ENCODE measurements at places on chromosomes 11 and 22. TPM values are rescaled to one million over a fixed set of nuclear protein-coding genes. Genes with fewer than 3 reads are reported as not detected.

CRY2 gene
- total RNA-seq, result 65.9 TPM

NUDT8 gene
- total RNA-seq, result 11.5 TPM

- no peak for DNase-seq
- no peaks in the 10 kb centered on the region for H3K36me3 ChIP-seq
- H3K27me3 ChIP-seq, result no peaks in the 10 kb centered on the region
- H3K4me1 ChIP-seq, result no peaks in the 10 kb centered on the region
Measured at GRCh38 chr22:48829908-48830307, 997.8 kb downstream of the BRD1 start.

DNA sequence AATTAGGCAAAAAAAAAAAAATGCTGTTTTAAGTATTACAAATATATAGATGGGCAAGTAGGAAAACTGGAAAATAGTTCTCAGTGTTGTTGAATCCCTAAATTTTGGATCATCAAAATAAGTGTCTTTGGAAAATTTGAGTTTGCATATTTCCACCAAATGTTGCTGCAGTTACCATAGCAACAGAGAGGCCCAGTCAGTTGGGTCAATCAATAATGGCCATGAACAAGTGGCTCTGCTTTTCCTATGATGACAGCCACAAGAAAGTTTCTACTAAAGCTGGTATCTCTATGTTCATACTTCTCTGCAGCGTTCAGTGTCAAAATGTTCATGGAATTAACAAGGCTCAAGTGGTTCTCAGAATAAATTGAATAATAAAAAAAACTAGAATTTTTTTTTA, 79.1 kb downstream of the SERGEF start:
- H3K4me1 ChIP-seq, result no peaks in the 10 kb centered on the region
- no peak overlapping the region for H3K4me3 ChIP-seq
- H3K27ac ChIP-seq, result no peak overlapping the region
- no peaks in the 10 kb centered on the region for H3K36me3 ChIP-seq
- H3K27me3 ChIP-seq, result no peaks in the 10 kb centered on the region

DNA sequence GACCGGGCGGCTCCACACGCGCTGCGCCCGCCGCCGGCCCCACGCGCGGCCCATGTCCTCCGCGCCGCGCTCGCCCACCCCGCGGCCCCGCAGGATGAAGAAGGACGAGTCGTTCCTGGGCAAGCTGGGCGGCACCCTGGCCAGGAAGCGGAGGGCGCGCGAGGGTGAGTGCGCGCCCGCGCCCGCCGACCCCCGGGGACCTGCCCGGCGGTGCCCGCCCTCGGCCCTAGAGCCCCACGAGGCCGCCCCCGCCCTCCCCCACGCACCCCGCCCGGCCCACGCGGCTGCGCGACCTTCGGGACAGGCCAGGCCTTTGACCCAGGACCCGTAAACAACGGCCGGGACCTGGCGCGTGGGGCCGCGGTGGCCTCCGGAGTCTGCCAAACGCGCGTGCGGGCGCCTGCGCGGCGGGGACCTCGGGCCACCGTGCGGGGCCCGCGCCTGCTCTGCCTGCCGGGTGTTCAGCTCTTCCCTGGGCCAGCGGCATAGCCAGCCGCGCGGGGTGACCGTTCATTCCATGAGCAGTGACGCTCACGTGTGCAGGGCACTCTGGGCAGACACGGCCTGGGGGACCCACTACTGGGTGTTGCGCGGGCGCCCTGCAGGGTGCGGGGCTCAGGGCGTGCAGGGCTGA, at the start of gene PARVB:
Gene PARVB (plus strand): TSS at position 15 of the 634 bp plus-strand sequence. CDS start 38 bp downstream, at position 53.
- no peaks in the 10 kb centered on the region for H3K36me3 ChIP-seq
- no peak within 1 kb of the TSS for H3K27ac ChIP-seq
- H3K27me3 ChIP-seq, result no peaks in the 10 kb centered on the region
- peak; percentile 34 for DNase-seq
- peaks cover 22% of the 10 kb centered on the region for H3K4me1 ChIP-seq

DNA sequence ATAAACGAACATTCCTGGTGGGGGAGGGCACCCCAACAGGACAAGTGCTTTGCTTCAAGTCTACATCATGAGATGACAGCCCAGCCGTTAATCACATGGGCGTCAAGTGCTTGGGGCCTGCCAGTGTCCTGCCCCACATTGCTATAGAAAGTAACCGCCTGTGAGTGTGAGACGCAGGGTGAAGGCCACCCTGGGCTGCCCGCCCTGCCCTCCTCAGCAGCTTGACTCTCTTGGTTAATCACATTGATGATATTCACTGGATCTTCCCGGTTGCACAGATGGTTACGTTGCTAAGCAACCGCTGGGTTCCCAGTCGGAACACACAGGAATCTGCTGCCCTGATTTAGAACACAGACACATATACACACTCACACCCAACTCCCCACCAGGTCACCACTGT, 79.3 kb downstream of the CTTN start:
- no peaks in the 10 kb centered on the region for H3K27me3 ChIP-seq
- no peak overlapping the region for H3K27ac ChIP-seq
- no peak for DNase-seq
- no peak overlapping the region for H3K4me3 ChIP-seq
- no peaks in the 10 kb centered on the region for H3K4me1 ChIP-seq

GRCh38 chr11:46392421-46393230, 1.1 kb upstream of the CHRM4 start:
- H3K36me3 ChIP-seq, result peaks cover 6% of the 10 kb centered on the region
- H3K4me1 ChIP-seq, result peaks cover 41% of the 10 kb centered on the region
- no peak overlapping the region for H3K4me3 ChIP-seq
- peak; percentile 89 for DNase-seq

GGTLC3 gene
- total RNA-seq, result not detected

GRCh38 chr11:128310676-128311445, 276.5 kb downstream of the ETS1 start:
- no peaks in the 10 kb centered on the region for H3K27me3 ChIP-seq
- no peak overlapping the region for H3K27ac ChIP-seq
- H3K4me1 ChIP-seq, result no peaks in the 10 kb centered on the region
- no peaks in the 10 kb centered on the region for H3K36me3 ChIP-seq

DNA sequence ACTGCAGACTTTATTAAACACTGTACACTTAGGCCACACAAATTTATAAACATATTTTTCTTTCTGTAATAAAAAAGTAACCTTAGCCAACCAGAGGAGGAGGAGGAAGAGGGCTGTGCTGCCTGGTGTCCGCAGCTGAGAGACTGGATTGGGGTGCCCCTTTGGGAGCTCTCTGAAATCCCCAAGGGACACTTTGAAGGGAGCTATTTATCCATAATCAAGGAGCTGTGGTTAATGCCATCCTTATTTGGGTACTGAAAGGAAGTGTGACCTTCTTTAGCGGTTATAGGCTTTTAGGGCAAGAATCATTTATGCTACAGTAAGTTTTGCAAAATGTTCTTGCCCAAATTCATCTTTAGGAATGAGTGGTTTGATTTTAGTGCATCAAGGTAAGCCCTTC, 125.8 kb downstream of the RASSF10 start:
- H3K27me3 ChIP-seq, result no peaks in the 10 kb centered on the region
- no peak for DNase-seq
- H3K27ac ChIP-seq, result no peak overlapping the region
- H3K4me3 ChIP-seq, result no peak overlapping the region
- H3K36me3 ChIP-seq, result no peaks in the 10 kb centered on the region

GRCh38 chr11:126489836-126490660, 134.6 kb downstream of the ST3GAL4 start:
- no peaks in the 10 kb centered on the region for H3K4me1 ChIP-seq
- H3K36me3 ChIP-seq, result no peaks in the 10 kb centered on the region
- H3K27me3 ChIP-seq, result no peaks in the 10 kb centered on the region
- no peak for DNase-seq

- H3K36me3 ChIP-seq, result no peaks in the 10 kb centered on the region
- no peak overlapping the region for H3K27ac ChIP-seq
Measured at GRCh38 chr11:75859614-75860013, 44.6 kb downstream of the UVRAG start.
